Substantia nigra (tissue), 51 donors: ENCODE measurements at places on chromosomes 2 and 18.

GRCh38 chr2:226520723-226521122 is 278.9 kb downstream of the IRS1 start:
- DNase-seq, result no peak

- no peak for DNase-seq
Observed at GRCh38 chr2:102601730-102602129, 17.6 kb upstream of the SLC9A2 start.

DNA sequence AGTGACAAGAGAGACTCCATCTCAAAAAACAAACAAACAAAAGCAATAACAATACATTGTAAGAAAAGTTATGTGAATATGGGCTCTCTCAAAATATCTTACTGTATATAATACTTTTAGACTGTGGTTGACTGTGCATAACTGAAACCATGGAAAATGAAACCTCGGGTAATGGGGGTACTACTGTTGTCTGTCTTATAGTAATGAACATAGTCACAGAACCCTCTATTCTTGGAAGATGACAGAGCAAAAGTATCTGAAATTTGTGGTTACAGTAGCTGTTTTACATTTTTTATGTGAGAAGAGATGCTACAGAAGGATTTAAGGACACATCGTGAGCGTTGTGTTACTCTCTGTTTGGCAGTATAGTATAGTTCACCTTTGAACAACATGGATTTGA is 60.5 kb downstream of the MAP4K4 start:
- DNase-seq, result no peak

GRCh38 chr18:75214766-75215510 is 4.3 kb downstream of the TSHZ1 start:
- DNase-seq, result no peak
